ENCODE measurements at places on chromosomes 6 and 20. TPM values are rescaled to one million over a fixed set of nuclear protein-coding genes. Genes with fewer than 3 reads are reported as not detected.

GRCh38 chr6:132115714-132116366 is 164.7 kb upstream of the CCN2 start:
- no peak for DNase-seq
- no peak overlapping the region for H3K4me3 ChIP-seq
- H3K27me3 ChIP-seq: no peaks in the 10 kb centered on the region
- no peaks in the 10 kb centered on the region for H3K36me3 ChIP-seq

DNA sequence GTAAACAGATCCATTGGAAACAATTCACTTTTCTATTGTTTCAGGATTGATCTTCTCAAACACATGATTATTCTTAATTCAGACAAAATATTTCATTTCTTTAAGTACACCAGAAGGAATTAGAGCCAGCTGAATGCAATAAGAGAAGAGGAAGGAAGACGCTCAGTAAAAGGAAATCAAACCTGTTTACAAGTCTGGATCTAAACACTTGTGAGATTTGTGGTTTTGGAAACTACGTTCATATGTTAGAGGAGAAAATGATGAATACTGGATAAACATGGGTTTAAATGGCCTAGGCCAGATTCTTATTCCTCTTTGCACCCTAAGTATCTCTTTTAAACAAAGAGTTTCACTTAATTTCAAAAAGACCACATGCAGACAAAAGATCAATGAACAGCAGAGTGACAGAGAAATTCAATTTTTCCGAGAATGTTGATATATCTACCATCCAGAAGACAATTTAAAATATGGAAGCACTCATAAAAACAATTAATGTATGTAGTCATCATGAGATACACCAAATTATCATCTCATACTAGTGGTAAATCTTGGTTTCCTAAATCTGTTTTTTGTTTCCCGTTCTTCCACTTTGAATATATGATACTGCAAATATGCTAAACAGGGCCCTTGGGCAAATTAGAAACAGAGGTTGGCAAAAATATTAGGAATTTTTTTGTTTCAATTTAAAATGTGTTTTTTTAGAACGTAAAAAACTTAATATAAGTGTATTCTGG is 703.5 kb upstream of the CITED2 start:
- peaks cover 21% of the 10 kb centered on the region for H3K4me1 ChIP-seq
- no peaks in the 10 kb centered on the region for H3K27me3 ChIP-seq
- no peak overlapping the region for H3K4me3 ChIP-seq
- no peak for DNase-seq
- H3K36me3 ChIP-seq: no peaks in the 10 kb centered on the region
- peak overlapping the region; percentile 71 for H3K27ac ChIP-seq

DNA sequence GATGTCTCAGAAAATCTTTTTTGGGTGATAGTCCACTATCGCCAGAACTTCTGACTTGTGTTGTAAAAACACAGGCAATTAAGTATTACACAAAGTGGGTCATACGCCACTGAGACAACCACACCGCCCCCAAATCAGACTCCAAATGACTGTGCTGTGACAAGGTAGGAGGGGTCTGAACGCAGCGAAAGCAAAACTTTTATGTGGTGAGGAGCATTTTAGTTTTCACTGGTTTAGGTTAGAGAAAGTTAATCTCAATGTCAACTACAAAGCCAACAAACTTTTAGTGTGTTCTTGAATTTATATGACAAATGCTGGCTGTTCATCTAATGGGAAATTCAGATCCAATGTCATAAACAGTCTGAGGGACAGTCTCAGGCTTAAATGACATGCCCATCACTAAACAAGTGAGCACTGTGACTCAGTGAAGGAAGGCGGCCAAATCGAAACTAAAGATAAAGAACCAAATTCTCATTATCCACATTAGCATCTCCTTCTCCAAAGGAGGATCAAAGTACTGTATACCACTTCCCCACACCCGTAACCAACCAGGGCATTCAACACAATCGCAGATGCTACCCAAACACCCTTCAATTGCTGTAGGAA is 186.7 kb downstream of the GJA10 start:
- H3K4me3 ChIP-seq: no peak overlapping the region
- no peaks in the 10 kb centered on the region for H3K4me1 ChIP-seq
- H3K27me3 ChIP-seq: no peaks in the 10 kb centered on the region

DNA sequence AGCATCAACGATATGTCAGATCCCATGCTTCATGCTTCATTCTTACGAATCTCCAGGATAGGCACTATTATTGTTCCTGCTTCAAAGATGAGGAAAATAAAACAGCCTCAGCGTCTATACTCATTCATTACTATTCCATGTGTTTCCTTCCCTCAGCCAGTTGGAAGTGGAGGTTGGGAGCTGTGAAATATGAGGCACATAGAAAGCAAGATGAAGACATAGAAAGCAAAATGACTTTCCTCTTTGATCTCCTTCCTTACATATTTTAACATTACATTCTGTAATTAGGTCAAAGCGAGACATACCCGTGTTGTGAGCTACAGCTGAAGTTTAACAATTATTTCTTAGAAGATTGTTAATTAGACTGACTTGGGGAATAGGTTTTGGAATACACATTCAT is 125.4 kb downstream of the FYN start:
- no peak for DNase-seq
- no peak overlapping the region for H3K4me3 ChIP-seq
- H3K27me3 ChIP-seq: no peaks in the 10 kb centered on the region
- H3K4me1 ChIP-seq: no peaks in the 10 kb centered on the region

Gene MCHR2
- polyA plus RNA-seq: not detected

- no peak for DNase-seq
- H3K4me1 ChIP-seq: no peaks in the 10 kb centered on the region
- no peak overlapping the region for H3K4me3 ChIP-seq
- H3K36me3 ChIP-seq: no peaks in the 10 kb centered on the region
- H3K27ac ChIP-seq: no peak overlapping the region
Observed at GRCh38 chr20:7912551-7912950, 27.7 kb downstream of the HAO1 start.

GRCh38 chr20:44720621-44720996 is 5.4 kb downstream of the CCN5 start:
- H3K36me3 ChIP-seq: no peaks in the 10 kb centered on the region
- H3K27me3 ChIP-seq: peaks cover 6% of the 10 kb centered on the region
- H3K4me3 ChIP-seq: no peak overlapping the region
- H3K27ac ChIP-seq: peak overlapping the region; percentile 40

- peak overlapping the region; percentile 80 for H3K27ac ChIP-seq
- no peaks in the 10 kb centered on the region for H3K27me3 ChIP-seq
- no peak overlapping the region for H3K4me3 ChIP-seq
- peaks cover 36% of the 10 kb centered on the region for H3K36me3 ChIP-seq
- peaks cover 47% of the 10 kb centered on the region for H3K4me1 ChIP-seq
Observed at GRCh38 chr6:158040051-158040803, 58.6 kb downstream of the SYNJ2 start.

GRCh38 chr6:14517516-14518105 is 400.0 kb downstream of the CD83 start:
- no peaks in the 10 kb centered on the region for H3K27me3 ChIP-seq
- H3K4me3 ChIP-seq: no peak overlapping the region
- H3K36me3 ChIP-seq: no peaks in the 10 kb centered on the region
- DNase-seq: no peak
- H3K27ac ChIP-seq: no peak overlapping the region

GRCh38 chr6:14770572-14770971 is 475.3 kb upstream of the JARID2 start:
- DNase-seq: peak; percentile 23
- H3K36me3 ChIP-seq: no peaks in the 10 kb centered on the region
- H3K27ac ChIP-seq: no peak overlapping the region
- no peaks in the 10 kb centered on the region for H3K4me1 ChIP-seq
- H3K27me3 ChIP-seq: no peaks in the 10 kb centered on the region

Gene PERP
- polyA plus RNA-seq: 159 TPM

GRCh38 chr6:161168281-161168891 is 105.5 kb downstream of the AGPAT4 start:
- no peak overlapping the region for H3K27ac ChIP-seq
- H3K4me1 ChIP-seq: peaks cover 7% of the 10 kb centered on the region
- DNase-seq: no peak
- no peaks in the 10 kb centered on the region for H3K36me3 ChIP-seq
- H3K4me3 ChIP-seq: no peak overlapping the region

Gene ERVFRD-1
- 0.19 TPM for polyA plus RNA-seq

GRCh38 chr20:45538209-45538799 is 978 bp downstream of the WFDC6 start:
- peaks cover 64% of the 10 kb centered on the region for H3K27me3 ChIP-seq
- H3K36me3 ChIP-seq: no peaks in the 10 kb centered on the region
- no peak for DNase-seq

Gene HLA-DOA
- 0.62 TPM for polyA plus RNA-seq

GRCh38 chr6:130848945-130849344 is 21.7 kb downstream of the SMLR1 start:
- no peak for DNase-seq
- no peaks in the 10 kb centered on the region for H3K4me1 ChIP-seq
- H3K27me3 ChIP-seq: no peaks in the 10 kb centered on the region
- H3K27ac ChIP-seq: no peak overlapping the region

Gene RSPO4
- not detected for polyA plus RNA-seq

DNA sequence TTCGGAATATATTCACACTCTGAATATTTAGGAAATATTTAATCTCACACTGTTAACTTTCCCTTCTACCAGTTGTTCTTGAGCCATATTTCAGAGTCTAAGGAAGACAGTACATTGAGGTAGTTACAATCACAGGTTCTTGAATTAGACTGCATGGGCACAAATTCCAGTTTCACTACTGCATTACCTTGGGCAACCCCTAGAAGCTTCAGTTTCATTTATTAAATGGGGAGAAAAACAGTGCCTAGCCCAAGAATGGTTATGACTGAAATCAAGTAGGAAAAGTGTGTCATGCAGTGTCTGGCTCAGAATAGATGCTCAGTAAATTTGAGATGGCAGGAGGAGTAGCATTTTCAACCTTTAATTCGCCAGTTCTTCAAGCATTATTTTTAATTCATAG is 124.5 kb upstream of the SAMD5 start:
- no peak overlapping the region for H3K27ac ChIP-seq
- H3K27me3 ChIP-seq: no peaks in the 10 kb centered on the region
- no peaks in the 10 kb centered on the region for H3K4me1 ChIP-seq
- no peak overlapping the region for H3K4me3 ChIP-seq

- H3K27ac ChIP-seq: no peak overlapping the region
- no peaks in the 10 kb centered on the region for H3K27me3 ChIP-seq
- H3K4me3 ChIP-seq: no peak overlapping the region
Observed at GRCh38 chr6:158920311-158920905, 79.6 kb downstream of the RSPH3 start.

Gene ADGB
- not detected for polyA plus RNA-seq

DNA sequence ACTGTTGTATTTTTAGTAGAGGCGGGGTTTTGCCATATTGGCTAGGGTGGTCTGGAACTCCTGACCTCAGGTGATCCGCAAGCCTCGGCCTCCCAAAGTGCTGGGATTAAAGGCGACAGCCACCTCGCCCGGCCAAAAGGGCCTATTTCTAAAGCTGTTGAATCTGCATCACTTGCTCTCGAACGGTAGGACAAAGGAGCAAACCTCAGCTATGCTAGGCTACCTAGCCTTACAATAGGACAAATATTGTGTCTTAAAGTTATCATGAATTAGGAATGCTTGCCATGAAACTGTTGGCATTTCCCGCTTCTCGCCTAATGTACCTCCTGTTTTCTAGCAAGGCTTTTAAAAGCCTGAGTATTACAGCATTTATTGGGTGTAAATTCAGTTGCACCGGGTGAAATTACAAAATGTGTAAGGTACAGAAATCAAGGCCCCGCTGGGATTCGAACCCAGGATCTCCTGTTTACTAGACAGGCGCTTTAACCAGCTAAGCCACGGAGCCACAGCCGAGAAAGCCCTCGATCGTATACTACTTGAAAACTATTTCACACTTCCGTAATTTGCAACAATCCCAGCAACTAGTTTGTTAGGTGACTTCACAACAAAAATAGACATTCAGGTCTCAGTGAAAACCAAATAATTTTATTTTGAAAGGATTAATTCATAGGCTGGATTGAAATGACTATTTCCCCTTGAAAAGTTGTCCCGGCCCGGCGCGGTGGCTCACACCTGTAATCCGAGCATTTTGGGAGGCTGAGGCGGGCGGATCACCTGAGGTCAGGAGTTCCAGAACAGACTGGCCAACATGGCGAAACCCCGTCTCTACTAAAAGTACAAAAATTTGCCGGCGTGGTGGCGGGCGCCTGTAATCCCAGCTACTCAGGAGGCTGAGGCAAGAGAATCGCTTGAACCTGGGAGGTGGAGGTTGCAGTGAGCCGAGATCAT is 211.6 kb upstream of the ZNF184 start:
- peaks cover 7% of the 10 kb centered on the region for H3K4me1 ChIP-seq
- DNase-seq: peak; percentile 54
- no peaks in the 10 kb centered on the region for H3K36me3 ChIP-seq
- peaks cover 62% of the 10 kb centered on the region for H3K27me3 ChIP-seq

GRCh38 chr20:34948030-34948429 is 7.6 kb downstream of the GSS start:
- H3K27ac ChIP-seq: no peak overlapping the region
- peaks cover 41% of the 10 kb centered on the region for H3K36me3 ChIP-seq
- H3K4me1 ChIP-seq: peaks cover 4% of the 10 kb centered on the region
- DNase-seq: no peak
- no peak overlapping the region for H3K4me3 ChIP-seq

DNA sequence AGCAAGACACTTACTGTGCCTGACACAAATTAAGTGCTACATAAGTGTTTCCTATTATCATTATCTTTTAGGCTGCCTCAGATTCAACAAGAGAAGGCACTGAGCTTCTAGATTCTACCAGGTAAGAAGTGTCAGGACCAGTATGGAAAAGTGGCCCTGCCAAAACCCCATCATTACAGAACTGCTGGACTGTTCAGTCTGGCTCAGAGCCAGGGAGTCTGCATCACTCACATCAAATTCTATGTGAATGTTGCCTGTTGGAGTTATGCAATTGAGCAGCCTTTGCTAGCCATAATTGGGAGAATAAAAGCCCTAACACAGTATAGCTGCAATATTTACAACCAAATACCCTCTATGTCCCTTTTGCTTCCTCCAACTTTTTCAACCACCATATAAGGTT is 70.9 kb downstream of the ATG5 start:
- DNase-seq: no peak
- H3K4me3 ChIP-seq: no peak overlapping the region
- no peaks in the 10 kb centered on the region for H3K4me1 ChIP-seq
- H3K27ac ChIP-seq: no peak overlapping the region

Gene MRPL18
- polyA plus RNA-seq: 80.4 TPM

- DNase-seq: no peak
- H3K27me3 ChIP-seq: no peaks in the 10 kb centered on the region
- H3K36me3 ChIP-seq: no peaks in the 10 kb centered on the region
- peaks cover under 1% of the 10 kb centered on the region for H3K4me1 ChIP-seq
Observed at GRCh38 chr6:79470728-79471127, 66.5 kb downstream of the LCA5 start.

DNA sequence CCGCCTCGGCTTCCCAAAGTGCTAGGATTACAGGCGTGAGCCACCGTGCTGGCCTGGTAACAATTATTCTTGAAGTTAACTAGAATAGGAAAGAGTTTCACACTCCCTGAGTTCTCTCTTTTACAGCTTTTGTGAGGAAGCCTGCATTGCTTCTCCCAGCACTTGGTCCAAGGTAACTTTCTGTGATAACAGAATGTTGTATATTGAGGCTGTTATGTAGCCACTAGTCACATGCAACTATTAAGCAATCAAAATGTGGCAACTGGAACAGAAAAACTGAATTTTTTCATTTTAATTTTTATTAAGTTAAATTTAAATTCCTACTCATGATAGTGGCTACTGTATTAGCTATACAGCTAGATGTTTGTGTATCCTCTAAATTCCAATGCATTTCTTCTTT is 2.5 kb downstream of the TRIM38 start:
- no peak overlapping the region for H3K27ac ChIP-seq
- no peak for DNase-seq
- peaks cover 52% of the 10 kb centered on the region for H3K36me3 ChIP-seq
- H3K4me3 ChIP-seq: no peak overlapping the region
- peaks cover 32% of the 10 kb centered on the region for H3K4me1 ChIP-seq

Gene MUCL3
- polyA plus RNA-seq: 39.6 TPM

Gene HDGFL1
- not detected for polyA plus RNA-seq

All from stomach (tissue), 19 donors.